ENCODE measurements at places on chromosomes 11 and 22. TPM values are rescaled to one million over a fixed set of nuclear protein-coding genes. Genes with fewer than 3 reads are reported as not detected.

Gene RCOR2
- total RNA-seq, result 0.66 TPM

Gene RHOD
- not detected for total RNA-seq

Gene OTOG
- not detected for total RNA-seq

DNA sequence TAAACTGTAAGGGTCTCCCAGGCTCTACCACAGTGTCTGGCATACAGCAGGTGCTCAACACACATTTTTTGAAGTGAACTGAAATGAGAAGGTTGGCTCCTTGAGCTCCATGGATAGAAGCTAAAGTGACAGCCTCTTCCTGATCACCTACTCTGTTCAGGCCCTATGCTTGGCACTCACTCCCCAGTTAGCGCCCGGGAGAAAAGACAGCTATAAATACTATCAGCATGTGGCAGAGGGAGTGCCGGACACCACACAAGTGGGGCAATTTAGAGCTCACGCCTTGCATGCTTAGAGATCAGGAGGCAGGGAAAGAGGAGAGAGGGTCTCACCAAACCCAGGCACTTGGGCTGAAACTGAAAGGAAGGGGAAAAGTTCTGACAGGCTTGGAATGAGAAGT lies 195.5 kb downstream of the BUD13 start:
- DNase-seq, result no peak
